ENCODE measurements at places on chromosomes 7 and 10. TPM values are rescaled to one million over a fixed set of nuclear protein-coding genes. Genes with fewer than 3 reads are reported as not detected.

Gene HOXA1
- 0.49 TPM for total RNA-seq

Gene TRIM73
- total RNA-seq, result 0.88 TPM

Gene DGKB
- not detected for total RNA-seq

Gene SFRP4
- not detected for total RNA-seq

Gene ZNF479
- total RNA-seq, result not detected

Gene CDK14
- 4.3 TPM for total RNA-seq

Gene GHRHR
- not detected for total RNA-seq

Gene SHOC2
- 28.8 TPM for total RNA-seq

Gene HACD1
- 24.0 TPM for total RNA-seq

Gene ADRB1
- 0.32 TPM for total RNA-seq

Gene GNGT1
- not detected for total RNA-seq

Gene DNAJC12
- total RNA-seq, result 3.9 TPM

Gene WIPF3
- not detected for total RNA-seq

Gene CAV1
- 2,402 TPM for total RNA-seq

Gene THSD7A
- 27.2 TPM for total RNA-seq
